ENCODE measurements at places on chromosomes 7 and 10.

- no peak for DNase-seq
Measured at GRCh38 chr10:33533612-33534011, 199.1 kb upstream of the NRP1 start.

GRCh38 chr7:106176414-106177299 is 64.5 kb upstream of the SYPL1 start:
- DNase-seq: no peak

GRCh38 chr7:105751054-105751453 is 125.3 kb downstream of the ATXN7L1 start:
- DNase-seq: no peak

- no peak for DNase-seq
Measured at GRCh38 chr7:424301-424935, 95.2 kb downstream of the PDGFA start.

- DNase-seq: no peak
Measured at GRCh38 chr10:87668324-87669074, 8.8 kb downstream of the PAPSS2 start.

DNA sequence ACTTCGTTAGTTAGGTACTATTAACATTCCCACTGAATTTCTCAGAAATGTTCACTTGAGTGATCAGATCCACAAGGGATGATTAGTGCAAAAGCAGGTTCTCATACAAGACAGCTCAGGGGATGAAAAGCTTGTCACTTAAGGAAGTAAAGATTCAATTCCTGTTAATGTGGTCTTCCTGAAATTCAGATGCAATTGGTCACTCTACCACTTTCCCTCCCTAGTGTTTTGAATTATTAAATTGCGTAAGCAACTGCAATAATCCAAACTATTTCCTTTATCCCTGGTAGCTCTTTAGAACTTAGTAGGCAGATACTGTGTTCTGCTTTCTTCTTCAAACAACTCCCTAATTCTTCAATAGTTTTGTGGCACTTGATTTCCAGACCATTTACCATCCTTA is 121.4 kb downstream of the MAGI2 start:
- no peak for DNase-seq

DNA sequence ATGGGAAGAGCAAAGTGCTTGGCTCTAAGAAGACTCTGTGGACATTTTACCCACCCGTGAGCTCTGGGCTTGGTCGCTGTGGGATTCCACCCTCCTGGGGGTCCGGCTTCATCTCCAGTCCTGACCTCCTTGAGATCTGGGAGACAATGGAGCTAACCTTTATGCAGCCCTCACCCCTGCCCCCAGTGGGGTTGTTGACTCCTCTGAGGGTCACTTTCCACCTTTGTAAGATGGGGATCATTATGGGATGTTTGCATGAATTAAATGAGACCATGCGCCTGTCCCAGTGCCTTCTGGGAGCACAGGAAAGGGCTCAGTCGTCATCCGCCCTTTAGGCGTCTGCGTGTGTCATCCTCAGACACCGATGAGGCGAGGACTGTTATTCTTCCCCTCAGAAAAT is 237.2 kb downstream of the SKAP2 start:
- no peak for DNase-seq

DNA sequence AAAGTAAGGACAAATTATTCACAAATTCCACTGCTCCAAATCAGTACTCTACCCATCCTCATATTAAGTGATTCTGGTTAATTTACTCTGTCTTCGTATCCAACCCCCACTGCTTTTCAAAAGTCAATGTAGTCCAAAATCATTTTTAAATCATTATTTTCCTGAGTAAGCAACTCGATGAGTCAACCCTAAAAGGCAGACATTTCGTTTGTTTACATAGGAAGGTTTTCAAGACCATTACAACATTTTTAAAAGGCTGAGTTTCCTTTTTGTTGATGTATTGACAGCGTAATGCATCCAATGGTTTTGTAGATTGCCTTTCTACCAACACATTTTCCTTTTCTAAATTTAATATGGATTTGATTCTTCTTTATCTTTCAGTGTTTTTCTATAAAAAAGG is 523.0 kb upstream of the ANKRD30A start:
- no peak for DNase-seq

- DNase-seq: no peak
Measured at GRCh38 chr7:108079276-108079647, 50.9 kb downstream of the LAMB4 start.

- no peak for DNase-seq
Measured at GRCh38 chr10:45254892-45255291, 60.5 kb downstream of the OR13A1 start.

DNA sequence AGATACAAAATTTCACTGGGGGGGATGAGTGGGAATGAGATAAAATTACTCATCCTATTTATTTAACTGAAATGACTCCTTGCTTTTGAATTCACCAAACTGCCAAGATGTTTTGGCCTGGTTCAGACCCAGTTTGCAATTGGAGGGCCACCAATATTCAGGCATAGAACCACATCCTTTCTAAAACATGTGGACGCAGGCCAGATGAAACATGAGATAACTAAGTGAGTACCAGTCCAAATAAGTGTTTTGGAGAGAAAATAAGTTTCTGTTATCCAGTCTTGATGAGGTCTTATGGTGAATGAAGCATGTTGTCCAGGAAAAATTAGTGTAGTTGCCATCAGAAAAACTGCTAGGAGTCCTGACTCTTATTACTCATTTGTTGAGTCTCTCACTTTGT is 36.3 kb upstream of the PDK4 start:
- no peak for DNase-seq

GRCh38 chr7:151113344-151114150 is 27.3 kb downstream of the AGAP3 start:
- no peak for DNase-seq

DNA sequence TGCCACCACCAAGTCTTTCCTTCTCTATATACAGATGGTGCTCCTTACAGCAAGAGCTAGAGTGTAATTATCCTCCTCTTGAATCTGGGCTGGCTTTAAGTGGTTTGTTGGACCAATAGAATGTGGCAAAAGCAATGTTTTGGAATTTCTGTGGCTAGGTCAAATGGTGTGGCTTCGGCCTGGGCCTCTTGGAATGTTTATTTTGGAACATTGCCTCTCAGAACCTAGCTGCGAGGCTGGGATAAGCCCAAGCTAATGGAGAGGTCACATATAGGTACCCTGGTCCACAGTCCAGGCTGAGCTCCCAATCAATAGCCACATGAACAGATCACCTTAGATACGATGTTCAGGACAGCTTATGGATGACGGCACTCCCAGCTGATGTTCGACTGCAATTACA is 556.7 kb downstream of the TYW1 start:
- no peak for DNase-seq

DNA sequence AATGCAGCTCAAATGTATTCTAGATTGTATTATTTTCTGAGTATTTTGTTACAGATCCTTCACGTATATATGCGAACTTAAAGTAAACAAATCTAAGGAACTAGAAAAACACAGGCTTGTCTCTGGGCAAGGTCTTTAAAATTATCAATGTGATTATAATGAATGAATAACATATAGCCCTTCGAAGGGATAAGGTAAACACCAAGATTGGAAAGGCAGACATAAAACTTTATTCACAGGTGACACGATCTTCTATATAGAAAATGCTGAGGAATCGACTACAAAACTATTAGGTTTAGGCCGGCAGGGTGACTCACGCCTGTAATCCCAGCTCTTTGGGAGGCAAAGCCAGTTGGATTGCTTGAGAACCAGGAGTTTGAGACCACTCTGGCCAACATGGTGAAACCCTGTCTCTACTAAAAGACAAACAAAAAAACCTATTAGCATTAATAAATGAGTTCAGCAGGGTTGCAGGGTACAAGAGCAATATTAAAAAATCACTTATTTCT is 80.4 kb downstream of the CNNM2 start:
- no peak for DNase-seq

DNA sequence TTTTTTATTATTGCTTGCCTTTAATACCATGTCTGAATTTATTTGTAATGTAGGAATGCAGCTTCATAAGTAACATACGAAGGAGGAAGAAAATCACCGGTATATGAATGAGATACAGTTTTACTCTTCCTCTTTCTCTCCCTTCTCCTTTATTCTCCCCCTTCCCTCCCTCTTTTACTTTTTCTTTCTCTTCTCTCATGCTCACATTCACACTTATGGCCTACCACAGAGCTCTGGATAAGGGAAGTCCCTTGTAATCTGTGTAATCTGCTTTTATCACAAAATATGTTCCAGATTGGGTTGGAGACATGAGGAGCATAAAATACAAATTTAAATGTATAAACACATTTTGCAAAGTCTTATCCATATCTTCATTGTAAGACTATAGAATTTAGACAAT is 59.4 kb downstream of the MDFIC start:
- DNase-seq: no peak

GRCh38 chr7:78301407-78301806 is 502.8 kb downstream of the PHTF2 start:
- no peak for DNase-seq

GRCh38 chr10:116353817-116354216 is 29.6 kb downstream of the CCDC172 start:
- DNase-seq: no peak

GRCh38 chr10:106711313-106711906 is 453.1 kb downstream of the SORCS1 start:
- DNase-seq: peak; percentile 29

- peak; percentile 46 for DNase-seq
Measured at GRCh38 chr7:105677817-105678573, 96.7 kb upstream of the EFCAB10 start.

GRCh38 chr10:126948355-126949160 is 43.3 kb downstream of the DOCK1 start:
- no peak for DNase-seq

GRCh38 chr10:96025566-96025965 is 17.8 kb upstream of the CCNJ start:
- no peak for DNase-seq

GRCh38 chr10:12041766-12042408 is 722 bp downstream of the UPF2 start:
- peak; percentile 55 for DNase-seq

GRCh38 chr10:124409696-124410095 is 9.0 kb downstream of the OAT start:
- no peak for DNase-seq

DNA sequence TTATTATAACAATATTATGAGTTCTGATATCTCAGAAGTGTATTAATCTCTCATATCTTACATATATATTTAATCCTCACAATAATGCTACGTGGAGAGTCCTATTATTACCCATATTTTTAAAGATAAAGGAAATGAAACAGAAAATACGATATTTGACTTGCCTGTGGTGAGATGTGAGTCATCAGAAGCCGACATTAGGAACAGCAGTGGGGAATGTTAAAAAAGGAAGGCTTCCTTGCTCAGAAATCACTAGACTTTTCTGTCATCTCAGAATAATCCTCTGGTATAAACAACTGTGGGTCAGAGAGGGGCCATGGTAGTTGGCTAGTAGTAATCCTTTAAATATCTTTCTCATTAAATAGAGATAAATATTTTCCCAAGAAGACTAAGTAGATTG is 402.3 kb upstream of the PCDH15 start:
- DNase-seq: no peak

GRCh38 chr10:77493851-77494261 is 143.8 kb downstream of the KCNMA1 start:
- DNase-seq: no peak

DNA sequence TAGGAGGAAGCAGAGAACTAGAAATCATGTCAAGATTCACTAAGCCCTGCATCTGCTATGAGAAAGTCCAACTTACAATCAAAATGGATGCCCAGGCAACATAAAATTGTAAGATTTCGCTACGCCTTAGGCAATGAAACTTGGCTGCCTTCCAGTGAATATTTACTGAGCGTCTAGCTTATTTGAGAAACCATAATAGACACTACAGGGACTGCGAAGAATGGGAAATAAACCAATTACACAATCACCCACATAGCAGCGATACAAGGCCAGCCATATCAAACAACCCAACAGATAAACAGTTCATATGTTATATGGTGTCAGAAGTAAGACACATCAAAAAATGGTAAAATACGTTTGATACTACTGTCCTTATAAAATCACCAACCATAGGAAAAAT is 545.0 kb upstream of the C7orf33 start:
- DNase-seq: no peak

- DNase-seq: no peak
Measured at GRCh38 chr10:88537322-88537721, 45.8 kb downstream of the RNLS start.

- no peak for DNase-seq
Measured at GRCh38 chr7:16668978-16669377, 23.0 kb downstream of the BZW2 start.

DNA sequence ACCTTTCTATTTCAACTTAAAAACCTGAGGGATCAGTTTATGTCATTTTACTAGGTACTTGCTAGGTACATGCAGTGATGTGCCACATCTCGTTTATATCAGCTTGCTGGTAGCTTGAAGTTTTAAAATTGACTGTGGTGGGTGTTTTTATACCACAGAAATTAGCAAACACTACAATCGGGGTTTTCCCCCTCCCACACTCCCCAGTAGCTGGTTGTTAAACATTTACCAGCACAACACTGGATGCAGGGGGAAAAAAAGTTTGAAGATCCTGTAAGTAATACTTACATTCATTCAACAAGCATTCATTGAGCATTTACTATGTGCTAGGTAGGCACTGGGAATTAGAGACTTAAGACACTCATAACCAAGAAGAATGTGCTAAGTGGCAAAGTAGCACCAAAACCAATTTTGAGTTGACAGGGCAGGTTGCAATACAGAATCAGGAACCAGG is 32.6 kb downstream of the USP6NL start:
- DNase-seq: peak; percentile 57

- DNase-seq: no peak
Measured at GRCh38 chr7:151069841-151070573, 10.6 kb downstream of the FASTK start.

- no peak for DNase-seq
Measured at GRCh38 chr7:100576384-100576993, 2.8 kb upstream of the SAP25 start.

- no peak for DNase-seq
Measured at GRCh38 chr10:30373596-30374327, 24.7 kb upstream of the MTPAP start.

DNA sequence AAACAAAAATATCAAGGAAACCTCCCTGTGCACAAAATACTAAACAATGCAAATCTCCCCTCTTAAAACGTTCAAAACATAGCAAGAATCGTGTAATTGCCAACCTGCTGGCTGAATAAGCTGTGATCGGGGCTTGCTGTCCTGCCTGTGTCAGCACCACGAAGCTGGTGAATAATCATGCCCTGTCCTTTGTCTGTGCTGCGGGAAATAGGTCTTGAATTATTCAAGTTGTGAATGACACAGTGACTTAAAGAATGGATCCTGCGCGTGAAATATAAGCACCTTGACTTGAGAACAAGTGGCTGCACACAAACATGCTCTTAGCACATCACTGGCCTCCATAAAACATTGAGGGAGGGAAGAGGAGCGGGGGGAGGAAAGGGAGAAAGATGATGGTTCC is 130.2 kb downstream of the OAT start:
- DNase-seq: no peak

DNA sequence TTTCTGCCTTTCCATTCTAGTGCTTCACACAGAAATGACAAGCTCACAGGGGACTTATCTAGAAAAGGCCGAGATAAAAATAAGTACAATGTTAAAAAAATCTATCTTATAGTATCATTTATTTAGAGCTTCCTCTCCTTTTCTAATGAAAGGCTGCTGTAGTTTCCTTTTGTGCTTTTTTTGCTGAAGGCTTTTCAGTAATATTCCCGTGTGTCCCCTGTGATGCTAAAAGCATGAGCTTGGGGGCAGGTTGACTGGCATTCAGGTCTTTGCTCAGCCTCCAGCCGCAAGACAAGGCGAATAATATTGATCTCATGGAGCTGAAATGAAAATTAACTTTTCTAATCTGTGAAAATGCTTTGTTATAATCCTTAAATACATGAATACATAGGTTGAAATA is 143.0 kb downstream of the ST7 start:
- DNase-seq: no peak
